ENCODE measurements at places on chromosomes 5 and 9.

GRCh38 chr5:3858524-3858923 is 262.9 kb downstream of the IRX1 start:
- no peak for DNase-seq

DNA sequence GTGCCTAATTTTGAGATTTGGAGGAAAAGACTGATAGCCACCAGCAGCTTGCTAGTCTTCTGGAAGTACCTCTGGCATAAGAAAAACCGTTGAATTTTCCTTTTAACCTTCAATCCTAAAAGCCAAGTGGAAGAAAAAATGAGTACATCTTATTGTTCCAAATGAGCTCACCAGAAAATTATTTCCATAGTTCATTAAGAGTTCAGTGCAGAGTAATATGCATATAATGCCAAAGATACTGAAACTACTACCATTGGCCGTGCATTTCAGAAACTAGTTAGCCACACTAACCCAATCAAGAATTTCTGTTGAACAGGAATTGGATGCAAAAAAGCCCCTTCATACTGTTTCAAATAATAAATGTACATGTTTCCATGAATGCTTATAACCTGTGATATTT is 607.9 kb downstream of the KCTD16 start:
- no peak for DNase-seq

DNA sequence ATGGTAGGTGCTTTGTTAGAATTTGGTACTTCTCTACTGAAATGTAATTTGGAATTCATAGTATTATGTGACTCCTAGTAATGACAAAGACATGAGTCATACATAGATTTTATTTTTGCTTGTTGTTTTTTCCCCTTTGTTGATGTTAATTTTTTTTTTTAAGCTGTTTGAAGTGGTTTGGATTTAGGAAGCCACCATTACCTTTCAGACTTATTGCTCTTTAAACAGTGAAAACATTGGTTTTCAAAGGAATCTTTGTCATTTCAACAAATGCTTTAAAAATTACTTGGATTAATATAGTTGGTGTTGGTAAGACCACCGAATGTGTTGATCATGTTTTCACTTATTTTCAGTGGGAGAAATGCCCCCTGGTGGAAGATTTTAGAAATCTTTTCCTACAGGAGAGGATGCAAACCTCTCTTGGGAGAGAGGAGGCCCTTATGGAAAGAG is 170.1 kb upstream of the PITX1 start:
- DNase-seq, result no peak

- DNase-seq, result no peak
Observed at GRCh38 chr9:7828334-7828733, 28.8 kb upstream of the DMAC1 start.

DNA sequence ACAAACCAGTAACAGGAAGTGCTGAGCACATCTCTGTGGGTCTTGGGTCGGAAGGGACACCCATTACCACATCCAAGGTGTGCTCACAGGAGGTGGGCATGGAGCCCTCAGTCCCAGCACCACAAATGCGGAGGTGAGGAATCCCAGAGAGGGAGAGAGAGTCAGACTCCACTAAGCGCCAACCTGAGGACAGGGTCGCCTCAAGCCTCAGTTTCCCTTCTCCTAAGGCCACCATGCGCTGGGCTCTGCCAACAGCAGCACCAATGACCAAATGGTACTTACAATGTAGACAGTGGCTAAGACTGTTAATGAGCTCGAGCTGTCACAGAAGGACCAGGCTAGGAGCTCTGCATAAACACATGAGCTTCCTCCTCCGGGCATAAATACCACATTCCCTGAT is 43.1 kb downstream of the BICD2 start:
- DNase-seq, result no peak

- no peak for DNase-seq
Observed at GRCh38 chr9:7676609-7677156, 122.9 kb downstream of the DMAC1 start.

- DNase-seq, result no peak
Observed at GRCh38 chr5:77168879-77169244, 41.6 kb upstream of the PDE8B start.

GRCh38 chr5:60826653-60827052 is 17.4 kb downstream of the ELOVL7 start:
- DNase-seq, result no peak

DNA sequence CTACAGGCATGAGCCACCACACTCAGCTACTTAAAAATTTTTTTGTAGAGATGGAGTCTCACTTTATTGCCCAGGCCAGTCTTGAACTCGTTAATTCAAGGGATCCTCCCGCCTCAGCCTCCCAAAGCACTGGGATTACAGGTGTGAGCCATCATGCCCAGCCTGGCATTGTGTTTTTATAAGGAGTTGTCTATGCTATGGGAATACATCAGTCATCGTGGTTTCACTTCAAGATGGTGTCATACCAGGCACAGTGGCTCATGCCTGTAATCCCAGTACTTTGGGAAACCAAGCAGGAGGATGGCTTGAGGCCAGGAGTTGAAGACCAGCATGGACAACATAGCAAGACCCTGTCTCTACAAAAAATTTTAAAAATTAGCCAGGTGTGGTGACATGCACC is 49.7 kb downstream of the CYSTM1 start:
- DNase-seq, result no peak

GRCh38 chr5:71939452-71940230 is 167.6 kb upstream of the MAP1B start:
- no peak for DNase-seq

GRCh38 chr5:137665678-137666460 is 70.0 kb downstream of the KLHL3 start:
- DNase-seq, result peak; percentile 41

- no peak for DNase-seq
Observed at GRCh38 chr9:134405527-134405926, 79.3 kb downstream of the RXRA start.

DNA sequence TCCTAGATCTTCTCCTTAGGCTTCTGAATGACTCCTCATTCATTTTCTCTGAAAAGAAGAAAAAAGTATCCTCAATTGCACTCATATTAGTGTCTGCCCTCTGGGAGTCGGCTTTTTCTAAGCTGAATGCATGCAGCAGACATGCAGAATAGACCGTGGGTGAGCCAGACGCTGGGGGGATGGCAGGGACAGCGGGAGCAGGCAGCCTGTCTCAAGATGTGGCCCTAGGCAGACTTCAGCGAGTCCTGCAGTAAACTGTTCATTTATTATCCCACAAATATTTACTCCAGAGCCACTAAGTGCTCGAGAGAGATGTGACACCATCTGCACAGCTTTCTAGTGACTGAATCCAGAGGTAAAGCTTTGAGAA is 164.9 kb upstream of the RAI14 start:
- DNase-seq, result no peak

DNA sequence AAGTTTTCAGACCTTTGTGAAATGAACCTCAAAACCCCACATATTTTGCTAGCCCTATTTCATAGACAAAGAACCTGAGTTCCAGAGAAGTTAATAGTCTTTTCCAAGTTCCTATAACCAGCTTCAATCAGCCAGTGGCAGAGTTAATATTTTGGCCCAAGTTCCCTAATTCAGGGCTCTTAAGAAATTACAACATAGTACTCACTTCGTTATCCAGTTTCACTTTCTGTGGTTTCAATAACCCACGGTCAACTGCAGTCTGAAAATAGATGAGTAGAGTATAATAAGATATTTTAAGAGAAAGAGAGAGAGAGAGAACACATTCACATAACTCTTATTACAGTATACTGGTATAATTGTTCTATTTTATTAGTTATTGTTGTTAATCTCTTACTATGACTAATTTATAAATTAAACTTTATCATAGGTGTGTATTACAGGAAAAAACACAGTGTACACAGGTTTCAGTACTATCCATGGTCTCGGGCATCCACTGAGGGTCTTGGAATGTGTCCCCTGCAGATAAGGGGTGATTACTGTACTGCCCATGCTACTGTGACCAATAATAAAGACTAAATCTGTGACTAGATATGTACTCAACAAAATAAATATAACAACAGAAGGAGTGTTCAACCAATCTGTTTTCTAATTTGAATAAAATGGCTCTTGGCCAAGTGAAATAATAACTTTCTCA is 9.3 kb upstream of the MYOT start:
- peak; percentile 5 for DNase-seq

- DNase-seq, result no peak
Observed at GRCh38 chr9:5549658-5550650, 39.6 kb downstream of the PDCD1LG2 start.

DNA sequence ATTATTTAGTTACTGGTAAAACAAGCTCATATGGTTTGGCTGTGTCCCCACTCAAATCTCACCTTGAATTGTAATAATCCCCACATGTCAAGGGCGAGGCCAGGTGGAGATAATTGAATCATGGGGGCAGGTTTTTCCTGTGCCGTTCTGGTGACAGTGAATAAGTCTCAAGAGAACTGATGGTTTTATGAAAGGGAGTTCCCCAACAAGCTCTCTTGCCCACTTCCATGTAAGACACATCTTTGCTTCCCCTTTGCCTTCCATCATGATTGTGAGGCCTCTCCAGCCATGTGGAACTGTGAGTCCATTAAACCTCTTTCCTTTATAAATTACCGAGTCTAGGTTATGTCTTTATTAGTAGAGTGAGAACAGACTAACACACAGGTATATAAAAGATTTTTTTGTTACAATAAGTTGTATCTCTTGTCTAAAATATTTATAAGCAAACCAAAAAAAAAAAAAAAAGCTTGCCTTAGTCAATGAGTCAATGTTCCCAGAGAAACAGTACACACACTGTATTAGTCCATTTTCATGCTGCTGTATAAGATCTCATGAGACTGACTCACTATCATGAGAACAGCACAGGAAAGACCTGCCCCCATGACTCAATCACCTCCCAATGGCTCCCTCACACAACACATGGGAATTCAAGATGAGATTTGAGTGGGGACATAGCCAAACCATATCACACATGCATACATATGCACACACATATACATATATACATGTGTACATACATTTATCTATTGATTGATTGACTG is 138.3 kb downstream of the BASP1 start:
- no peak for DNase-seq

DNA sequence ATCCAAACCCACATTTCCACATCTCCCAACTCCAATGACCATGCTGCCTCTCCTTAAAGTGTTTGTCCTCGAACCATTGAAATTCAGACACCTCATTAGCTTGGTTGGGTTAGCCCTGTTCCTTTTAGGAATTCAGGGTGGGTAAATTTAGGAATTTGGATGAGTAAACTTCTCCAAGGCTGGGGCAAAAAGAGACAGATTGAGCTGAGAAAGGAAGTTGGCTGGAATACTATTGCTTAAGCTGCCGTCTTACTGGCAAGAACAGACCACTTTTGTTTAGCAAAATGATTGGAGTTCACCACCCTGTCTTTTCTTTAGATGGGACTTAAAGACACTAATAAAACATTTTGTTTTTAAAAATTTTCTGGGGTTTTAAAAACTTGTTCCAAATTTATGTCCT is 143.6 kb upstream of the GDNF start:
- no peak for DNase-seq

- no peak for DNase-seq
Observed at GRCh38 chr5:98794414-98795080, 21.1 kb downstream of the RGMB start.

DNA sequence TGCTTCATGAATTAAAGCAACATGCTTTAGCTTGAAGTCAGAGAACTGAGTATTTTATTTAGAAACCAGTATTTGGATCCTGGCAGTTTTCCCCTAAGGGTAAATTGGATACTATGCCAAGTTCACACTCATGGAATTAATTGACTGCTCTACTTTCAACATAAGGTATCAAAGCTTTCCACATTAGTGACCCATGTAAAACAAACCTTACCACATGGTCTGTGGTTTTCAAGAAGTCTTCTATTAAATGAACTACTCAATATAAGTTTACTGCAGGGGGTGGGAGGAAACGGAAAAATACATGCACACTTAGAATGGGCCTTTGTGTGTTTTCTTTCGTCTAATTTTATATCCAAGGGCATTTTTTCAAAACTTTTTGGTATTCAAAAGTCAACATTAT is 232.0 kb upstream of the FBXL7 start:
- no peak for DNase-seq

GRCh38 chr5:44774279-44774880 is 34.4 kb upstream of the MRPS30 start:
- peak; percentile 27 for DNase-seq

GRCh38 chr5:112594095-112594850 is 143.4 kb upstream of the APC start:
- peak; percentile 2 for DNase-seq

GRCh38 chr9:136464241-136464640 is 18.6 kb downstream of the SEC16A start:
- DNase-seq, result no peak

GRCh38 chr9:37251452-37251851 is 131.1 kb downstream of the ZCCHC7 start:
- no peak for DNase-seq

- peak; percentile 86 for DNase-seq
Observed at GRCh38 chr9:126704892-126705766, 91.4 kb downstream of the LMX1B start.

GRCh38 chr5:180358179-180358578 is 5.0 kb upstream of the GFPT2 start:
- no peak for DNase-seq

DNA sequence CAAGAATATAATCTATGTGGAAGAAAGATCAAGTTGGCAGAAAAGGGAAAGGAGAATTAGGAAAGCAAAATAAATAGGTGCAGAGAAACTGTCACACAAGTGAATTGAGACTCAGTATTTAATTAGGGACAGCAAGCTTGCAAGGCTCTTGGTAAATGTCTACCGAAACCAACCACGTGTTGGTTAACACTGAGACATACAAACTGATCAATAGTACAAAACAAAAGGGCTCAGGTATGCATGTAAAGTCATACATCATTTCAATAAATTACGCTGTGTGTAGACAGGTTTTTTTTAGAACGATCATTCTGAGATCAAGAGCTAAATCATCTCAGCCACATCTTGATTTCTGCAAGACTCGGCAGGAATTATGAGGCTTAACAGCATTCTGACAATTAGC is 225.4 kb downstream of the EBF1 start:
- no peak for DNase-seq

DNA sequence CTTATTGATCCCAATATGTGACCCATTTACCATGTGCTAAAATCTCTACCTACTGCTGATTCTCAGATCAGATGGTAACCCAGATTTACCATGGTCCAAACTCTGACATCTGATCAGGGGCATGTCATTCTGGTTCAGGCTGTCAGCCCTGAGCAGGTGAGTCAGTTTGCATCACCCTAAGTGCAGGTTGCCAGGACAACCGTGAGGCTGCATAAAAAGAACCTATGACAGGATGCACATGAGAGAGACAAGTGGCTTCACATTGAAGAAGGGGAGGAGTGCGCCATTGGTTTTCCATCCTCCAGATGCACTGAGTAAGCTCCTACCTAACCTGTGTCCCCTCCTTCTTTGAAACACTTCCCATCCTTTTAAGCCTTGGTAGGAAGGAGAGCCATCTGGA is 801 bp upstream of the PRSS3 start:
- no peak for DNase-seq

- no peak for DNase-seq
Observed at GRCh38 chr5:156991714-156992113, 28.7 kb upstream of the TIMD4 start.

DNA sequence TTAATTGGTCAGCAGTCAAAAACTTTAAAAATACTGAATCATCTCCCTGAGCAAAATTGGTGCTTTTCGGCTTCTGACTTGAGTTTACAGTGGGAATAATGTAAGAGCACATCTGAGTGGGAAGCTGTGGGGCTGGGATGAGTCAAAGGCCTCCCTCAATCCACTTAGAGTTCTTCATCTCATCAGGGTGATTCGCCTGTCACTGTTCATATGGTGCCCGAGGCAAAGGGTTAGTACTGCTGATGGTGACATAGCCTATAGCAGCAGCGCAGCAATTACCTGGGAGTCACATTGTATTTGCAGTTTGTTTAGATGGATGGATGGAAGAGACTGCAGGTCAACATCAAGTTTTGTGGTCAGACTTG is 113.8 kb upstream of the ZNF608 start:
- no peak for DNase-seq

GRCh38 chr9:113876993-113877368 is 872 bp downstream of the ZNF618 start:
- DNase-seq, result no peak
